Suppressor macrophage treated with lipopolysaccharide for 4 hours (primary cell): ENCODE measurements at places on chromosomes 4 and X.

- DNase-seq = peak; percentile 45
Observed at GRCh38 chr4:89894649-89895550, at the start of gene MMRN1. Gene MMRN1, plus strand, starts transcription at chr4:89894854. Its CDS starts 118 bp downstream, at chr4:89894972.

DNA sequence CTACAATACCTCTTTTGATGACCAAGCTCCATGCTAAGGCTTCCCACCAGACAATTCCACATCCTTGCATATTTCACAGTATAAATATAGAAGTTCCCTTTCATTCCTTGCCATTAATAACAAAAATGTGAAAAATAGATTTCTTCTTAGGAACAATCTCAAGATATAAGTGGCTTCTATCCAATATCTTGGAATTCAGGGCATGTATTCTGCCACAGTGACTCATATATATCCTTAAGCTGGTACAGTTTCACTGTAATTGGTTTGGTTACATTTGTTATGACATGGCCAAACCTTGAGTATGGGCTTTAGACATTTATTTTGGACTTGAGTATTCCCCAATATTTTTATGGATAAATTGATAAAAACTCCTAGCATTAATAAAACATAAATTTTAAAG lies 181.7 kb upstream of the DDX53 start:
- no peak for DNase-seq

DNA sequence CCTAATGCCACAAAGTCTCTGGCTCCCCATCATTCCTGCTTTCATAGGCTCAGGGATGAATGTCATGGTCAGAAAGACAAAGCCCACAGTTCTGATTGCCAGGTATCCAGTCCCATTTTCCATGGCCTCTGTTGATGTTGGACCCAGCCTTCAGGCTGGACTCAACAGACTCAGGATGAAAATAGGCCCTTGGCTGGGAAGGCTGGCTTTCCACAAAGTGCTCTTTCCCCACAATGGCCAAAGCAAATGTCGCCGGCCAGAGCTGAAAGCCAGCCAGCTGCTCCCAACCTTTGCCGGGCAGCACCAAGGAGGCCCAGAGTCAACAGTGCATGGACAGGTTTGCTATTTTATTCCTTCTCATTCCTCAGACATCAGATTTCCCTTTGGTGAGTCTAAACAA lies 430.1 kb upstream of the FGF16 start:
- DNase-seq = no peak

DNA sequence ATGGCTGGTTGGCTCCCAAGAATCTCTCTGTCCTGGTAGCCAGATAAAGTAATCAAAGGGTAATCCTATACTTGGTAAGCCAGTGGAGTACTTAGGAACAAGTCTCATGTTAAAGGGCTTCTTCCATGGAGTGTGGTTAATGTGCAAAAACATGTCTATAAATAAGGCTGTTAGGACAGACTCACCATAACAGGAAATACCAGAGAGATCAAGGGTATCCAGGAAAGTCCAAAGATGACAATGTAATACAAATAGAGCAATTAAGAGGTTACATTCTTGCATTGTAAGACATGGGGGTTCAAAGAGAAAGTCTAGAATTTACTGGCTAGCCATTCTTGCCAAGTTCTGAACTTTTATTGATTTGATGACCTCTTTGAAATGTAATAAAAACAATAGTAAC lies 61.9 kb upstream of the ZCCHC13 start:
- no peak for DNase-seq

DNA sequence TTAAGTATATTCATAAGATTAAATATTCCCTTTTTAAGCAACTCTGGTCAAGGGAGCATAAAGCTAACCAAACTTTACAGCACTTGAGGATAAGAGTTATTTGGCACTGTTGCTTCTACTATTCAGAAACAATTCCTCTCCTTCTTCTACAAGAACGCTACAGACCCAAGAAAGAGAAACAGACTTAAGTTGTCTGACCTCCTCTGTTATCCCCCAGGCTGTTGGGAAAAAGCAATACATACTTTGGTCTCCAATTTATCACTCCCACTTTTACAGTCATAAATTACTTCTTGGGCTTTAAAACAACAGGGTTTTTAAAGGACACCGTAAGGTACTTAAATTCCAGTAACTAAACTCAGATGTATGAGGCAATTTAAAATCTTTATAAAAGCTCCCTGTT lies 147.4 kb downstream of the COL25A1 start:
- DNase-seq = no peak

- DNase-seq = no peak
Observed at GRCh38 chr4:148776941-148777340, 334.7 kb upstream of the NR3C2 start.
